OCI-LY7 (cell line): ENCODE measurements at places on chromosomes 6 and 20.

- DNase-seq: no peak
Measured at GRCh38 chr6:21227486-21227885, 366.1 kb upstream of the SOX4 start.

GRCh38 chr20:1930165-1930564 is 35.0 kb downstream of the SIRPA start:
- DNase-seq: no peak

DNA sequence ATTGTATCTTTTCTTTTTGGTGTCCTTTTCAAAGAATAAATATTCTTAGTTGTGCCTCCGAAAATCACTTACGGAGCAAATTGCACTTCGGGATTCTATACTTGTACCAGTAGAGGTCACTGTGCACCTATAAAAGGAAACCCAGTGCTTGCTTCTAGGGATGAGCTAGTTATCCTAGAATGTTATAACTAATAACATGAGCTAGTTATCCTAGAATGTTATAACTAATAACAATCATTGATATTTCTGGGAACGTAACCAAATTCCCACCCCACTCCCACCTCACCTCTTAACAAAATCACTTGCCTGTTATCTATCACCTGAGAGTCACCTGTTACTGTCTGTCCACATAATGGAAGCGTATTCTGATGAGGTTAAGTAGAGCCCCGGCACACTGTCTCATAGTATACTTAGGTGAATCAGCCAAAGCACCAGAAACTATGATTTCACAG is 126.9 kb upstream of the TIAM2 start:
- peak; percentile 64 for DNase-seq

GRCh38 chr6:5550631-5551030 is 289.3 kb downstream of the FARS2 start:
- no peak for DNase-seq

DNA sequence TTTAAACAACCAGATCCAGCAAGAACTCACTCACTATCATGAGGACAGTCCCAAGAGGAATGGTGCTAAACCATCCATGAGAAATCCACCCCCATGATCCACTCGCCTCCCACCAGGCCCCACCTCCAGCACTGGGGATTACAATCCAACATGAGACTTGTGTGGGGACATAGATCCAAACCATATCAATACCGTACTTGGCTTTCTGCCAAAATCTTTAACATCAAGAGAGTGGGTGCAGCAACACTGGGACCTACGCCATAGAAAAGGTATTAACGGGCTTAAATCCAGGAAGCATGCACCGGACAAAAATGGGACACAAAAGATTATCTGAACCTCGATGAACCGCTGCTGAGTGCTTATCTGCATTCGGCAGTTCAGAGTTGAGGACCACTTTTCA is 322.3 kb upstream of the ARID1B start:
- no peak for DNase-seq

DNA sequence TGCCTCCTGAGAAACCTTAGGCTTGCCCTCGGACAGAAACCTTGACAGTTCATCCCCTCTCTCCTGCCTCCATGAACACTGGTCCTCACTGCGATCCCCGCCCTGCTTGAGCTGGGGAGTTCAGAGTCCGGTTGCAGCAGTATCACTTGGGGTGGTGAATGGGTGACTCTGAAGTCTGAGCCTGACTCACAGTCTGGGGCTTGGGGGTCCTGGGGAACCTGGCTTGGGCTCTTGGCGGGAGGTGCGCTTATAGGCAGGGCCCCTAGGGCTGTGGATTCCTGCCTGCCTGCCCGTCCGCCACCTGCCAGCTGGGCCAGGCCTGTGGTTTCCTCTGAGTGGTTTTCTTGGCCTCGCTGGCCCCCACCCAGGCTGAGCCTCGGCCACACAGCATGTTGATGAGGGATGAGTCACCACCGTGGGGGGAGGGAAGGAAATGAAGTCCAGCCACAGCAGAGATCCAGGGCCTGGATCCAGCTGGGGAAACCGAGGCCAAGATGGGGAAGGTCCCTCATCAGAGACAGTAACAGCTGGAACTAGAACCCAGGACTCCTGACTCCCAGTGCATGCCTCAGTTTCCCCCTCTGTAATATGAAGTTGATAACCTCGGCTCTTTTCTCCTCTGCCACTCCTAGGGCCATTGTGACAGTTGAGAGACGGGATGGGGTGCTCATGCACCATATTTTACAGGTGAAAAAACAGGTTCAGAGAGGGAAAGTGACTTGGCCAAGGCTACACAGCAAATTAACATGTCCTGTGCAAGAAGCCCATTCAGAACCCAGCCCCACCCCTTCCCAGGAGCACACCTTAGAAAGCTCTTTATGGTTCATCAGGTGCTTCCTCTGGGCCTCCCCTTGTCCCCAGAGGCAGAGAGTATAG is 9.2 kb downstream of the FOXS1 start:
- DNase-seq: no peak

DNA sequence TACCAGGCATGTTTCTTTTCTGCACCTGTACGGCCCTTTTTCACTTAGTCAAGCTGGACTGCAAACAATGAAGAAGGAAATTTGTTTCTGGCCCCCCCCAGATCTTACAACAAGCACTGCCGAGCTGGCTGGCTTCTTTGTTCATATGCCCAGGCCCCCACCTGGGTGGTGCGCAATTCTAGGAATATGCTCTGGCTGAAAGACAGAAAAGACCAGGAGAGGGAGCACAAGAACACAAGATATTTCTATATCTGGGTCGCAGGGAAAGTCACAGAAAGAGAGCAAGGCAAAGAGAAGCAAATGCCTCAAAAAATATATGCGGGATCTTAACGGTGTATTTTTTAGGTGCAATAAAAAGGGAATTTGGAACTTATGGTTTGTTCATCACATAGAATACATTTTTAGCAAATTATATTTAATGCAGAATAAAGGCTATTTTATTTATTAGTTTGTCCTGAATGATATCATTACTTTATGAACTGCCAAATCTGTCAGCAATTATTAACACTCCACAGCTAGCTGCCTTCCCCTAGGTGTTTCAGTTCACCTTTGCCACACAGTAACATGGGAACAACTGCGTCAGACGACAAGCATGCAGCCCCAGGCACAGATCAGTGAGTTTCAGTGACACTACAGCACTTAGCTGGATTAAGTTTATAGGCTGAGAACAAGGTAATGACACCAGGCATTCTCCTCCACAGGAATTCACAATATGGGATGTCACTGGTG is 76.5 kb downstream of the GJA10 start:
- no peak for DNase-seq

DNA sequence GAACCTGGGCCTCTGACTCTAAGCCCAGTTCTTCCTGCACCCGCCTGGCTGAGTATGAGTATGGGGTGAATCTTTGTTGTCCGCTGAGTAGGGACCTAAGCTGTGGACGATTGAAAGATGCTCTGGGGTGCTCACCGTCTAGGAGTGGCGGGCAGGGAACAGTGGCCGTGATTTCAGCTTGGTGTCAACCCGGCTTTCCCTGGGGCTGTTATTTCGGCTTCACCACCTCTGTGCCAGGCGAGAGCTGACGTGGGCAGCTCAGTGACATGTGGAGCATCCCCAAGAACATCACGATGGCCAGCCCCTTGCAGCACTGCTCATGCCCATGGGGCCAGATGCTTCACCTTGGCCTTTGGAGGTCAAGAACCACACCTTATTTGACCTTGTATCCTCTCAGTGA is 102.6 kb downstream of the TOX2 start:
- no peak for DNase-seq
